GM19239 (cell line): ENCODE measurements at places on chromosomes 6 and 20.
A peak's percentile ranks its signal among the peaks of the same experiment; 100 is the strongest.

DNA sequence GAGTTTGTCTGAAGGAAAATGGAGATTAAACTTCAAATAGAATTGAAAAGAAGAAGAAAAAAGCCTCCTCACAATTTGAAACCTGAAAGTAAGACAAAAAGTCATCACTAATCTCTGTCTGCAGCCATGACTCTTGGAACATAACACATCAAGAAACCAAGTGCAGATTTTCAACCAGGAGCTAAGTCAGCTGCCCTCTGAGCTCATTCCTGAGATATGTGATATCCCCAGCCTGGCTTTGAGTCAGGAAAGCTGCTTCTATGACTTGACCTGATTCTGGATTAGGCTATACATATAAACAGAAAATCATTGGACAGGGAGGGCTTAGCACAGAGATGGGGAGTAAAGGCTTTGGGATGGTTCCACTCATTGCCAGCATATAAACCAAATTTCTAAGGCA lies 891.4 kb downstream of the TFAP2A start:
- no peak for DNase-seq

DNA sequence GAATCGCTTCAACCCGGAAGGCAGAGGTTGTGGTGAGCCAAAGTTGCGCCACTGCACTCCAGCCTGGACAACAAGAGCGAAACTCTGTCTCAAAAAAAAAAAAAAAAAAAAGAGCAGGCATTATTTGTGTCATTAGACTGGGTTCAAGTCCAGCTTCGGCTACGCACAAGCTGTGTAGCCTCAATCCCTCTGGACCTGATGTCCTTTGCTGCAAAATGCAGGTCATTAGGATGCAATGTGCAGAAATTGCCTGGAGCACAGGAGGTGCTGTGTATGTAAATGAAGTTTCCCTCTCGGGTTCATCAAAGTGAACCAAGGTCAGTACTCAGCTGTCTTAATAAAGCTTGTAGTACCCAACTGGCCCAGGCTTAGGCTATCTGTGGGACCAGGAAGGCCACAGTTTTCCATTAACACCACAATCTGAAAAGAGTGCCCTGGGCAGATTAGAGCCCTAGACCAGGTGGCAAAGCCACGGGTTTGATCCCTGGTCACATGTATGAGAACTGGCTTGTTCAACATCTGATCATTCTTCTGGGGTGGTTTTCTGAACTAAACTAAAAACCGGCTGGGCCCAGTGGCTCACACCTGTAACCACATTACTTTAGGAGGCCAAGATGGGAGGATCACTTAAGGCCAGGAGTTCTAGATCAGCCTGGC lies 155.3 kb downstream of the ZMYND8 start:
- DNase-seq: no peak

GRCh38 chr6:34260576-34261267 lies 11.9 kb upstream of the SMIM29 start:
- DNase-seq: no peak

GRCh38 chr6:151399679-151400078 lies 8.3 kb upstream of the ZBTB2 start:
- no peak for DNase-seq

GRCh38 chr20:31922181-31922580 lies 29.7 kb downstream of the PDRG1 start:
- no peak for DNase-seq

DNA sequence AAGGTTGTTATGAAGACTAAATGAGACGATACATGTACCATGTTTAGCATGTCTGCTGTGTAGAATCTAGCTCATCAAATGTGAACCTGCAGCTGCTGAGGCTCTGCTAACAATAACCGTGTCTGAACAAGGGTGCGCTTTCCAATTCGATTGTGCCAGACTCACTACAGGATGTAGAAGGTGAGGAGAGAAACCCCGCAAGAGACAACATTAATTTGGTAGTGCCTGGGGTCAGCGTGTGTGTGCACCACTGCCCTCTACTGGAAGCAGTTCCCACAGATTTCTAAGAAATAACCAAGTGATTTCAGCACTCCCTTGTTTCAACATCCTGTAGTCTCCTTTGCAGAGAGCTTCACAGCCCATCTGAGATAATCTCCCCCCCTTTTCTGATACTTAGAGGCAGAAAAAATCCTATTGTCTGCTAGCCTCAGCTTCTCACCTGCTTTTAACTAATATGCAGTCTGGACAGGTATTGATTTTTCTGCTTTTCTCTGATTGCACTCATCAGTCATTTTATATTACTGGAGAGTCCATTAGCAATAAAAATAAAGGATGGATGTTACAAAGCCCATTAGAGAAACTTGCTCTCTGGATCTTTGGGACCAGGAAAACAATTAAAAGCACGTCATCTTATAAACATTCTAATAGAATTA lies 96.7 kb upstream of the BACH2 start:
- DNase-seq: peak; percentile 15

GRCh38 chr6:105259913-105260889 lies 80.4 kb upstream of the POPDC3 start:
- no peak for DNase-seq

DNA sequence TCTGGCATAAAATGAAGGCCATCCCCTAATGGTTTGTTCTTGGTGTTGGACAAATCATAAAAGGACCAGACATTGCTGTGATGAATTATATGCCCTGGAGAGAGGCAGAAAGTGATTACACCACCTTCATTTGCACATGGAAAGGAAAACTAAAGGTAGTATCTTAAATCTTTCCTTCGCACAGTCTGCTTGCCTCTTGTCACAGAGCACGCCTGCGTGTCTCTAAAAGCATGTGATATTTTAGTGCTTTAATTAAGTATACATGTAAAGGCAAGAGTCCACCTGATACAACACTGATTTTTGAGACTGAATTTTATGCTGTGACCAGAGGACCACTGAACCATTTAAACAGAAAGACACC lies 28.8 kb upstream of the PLAGL1 start:
- no peak for DNase-seq

GRCh38 chr6:90955246-90955645 lies 368.4 kb upstream of the MAP3K7 start:
- DNase-seq: no peak

- DNase-seq: no peak
These were observed 230.1 kb downstream of the ERMARD start for GRCh38 chr6:169981568-169981967.

DNA sequence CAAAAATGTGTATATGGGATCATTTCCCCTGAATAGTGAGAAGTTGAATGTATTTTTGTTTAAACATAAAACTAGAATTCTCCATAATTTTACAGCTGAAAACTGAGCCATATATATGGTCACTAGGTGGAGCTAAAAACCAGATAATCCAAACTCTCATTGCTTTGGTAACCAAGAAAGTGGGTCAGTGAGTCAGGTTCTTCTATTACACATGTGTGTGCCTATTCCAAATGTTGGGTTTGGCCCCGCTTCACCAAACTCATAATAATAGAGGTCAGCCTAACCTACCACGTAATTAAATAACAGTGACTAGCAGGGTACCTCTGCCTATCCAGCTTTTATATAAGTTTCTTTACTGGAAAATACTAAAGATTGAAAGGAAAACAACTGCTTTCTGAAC lies 19.3 kb upstream of the RNGTT start:
- DNase-seq: peak; percentile 32

- no peak for DNase-seq
These were observed 131.0 kb upstream of the OLIG3 start for GRCh38 chr6:137625100-137625661.

GRCh38 chr20:47330933-47331708 lies 25.4 kb downstream of the ZMYND8 start:
- DNase-seq: no peak

DNA sequence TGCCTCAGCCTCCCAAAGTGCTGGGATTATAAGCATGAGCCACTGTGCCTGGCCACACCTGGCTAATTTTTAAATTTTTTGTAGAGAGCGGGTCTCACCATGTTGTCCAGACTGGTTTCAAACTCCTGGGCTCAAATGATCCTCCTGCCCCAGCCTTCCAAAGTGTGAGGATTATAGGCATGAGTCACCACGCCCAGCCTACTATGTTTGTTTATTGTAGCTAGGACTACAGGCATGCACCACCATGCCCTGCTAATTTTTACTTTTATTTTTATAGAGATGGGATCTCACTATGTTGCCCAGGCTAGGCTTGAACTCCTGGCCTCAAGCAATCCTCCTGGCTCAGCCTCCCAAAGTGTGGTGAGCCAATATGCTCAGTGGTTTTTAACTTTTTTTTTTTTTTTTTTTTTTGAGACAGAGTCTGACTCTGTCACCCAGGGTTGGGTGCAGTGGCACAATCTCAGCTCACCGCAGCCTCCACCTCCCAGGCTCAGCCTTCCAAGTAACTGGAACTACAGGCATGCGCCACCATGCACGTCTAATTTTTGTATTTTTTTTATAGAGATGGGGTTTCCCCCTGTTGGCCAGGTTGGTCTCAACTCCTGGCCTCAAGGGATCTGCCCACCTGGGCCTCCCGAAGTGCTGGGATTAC lies 12.0 kb upstream of the DDX43 start:
- no peak for DNase-seq

DNA sequence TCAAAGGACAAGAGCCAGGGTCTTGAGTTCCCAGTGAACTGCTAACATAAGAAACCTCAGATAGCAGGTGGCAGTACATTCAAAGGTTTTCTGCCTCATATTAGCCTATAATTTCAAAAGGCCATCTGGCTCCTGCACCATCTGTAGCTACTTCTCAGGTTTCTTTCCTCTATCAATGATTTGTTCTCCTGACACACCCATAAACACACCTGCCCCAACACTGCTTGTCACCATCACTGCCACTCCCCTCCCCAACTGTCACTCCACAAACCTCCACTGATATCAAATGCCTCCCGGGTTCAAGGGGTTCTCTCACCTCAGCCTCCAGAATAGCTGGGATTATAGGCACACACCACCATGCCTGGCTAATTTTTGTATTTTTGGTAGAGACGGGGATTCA lies 152.7 kb upstream of the SLC22A16 start:
- DNase-seq: no peak

GRCh38 chr6:170203212-170203611 lies 87.7 kb downstream of the DLL1 start:
- no peak for DNase-seq

DNA sequence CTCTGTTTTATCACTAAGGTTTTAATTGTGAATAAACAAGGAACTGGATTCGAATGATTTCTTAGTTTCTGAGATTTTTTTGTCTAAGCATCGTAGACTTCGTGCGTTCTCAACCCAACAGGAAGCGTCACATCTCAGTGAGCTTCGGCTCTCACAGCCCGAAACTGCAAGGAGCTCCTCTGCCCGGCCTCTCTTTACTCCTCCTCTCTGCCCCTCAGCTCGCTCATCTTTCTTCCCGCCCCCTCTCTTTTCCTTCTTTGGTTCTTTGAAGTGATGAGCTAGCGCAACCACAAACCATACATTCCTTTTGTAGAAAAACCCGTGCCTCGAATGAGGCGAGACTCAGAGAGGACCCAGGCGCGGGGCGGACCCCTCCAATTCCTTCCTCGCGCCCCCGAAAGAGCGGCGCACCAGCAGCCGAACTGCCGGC lies 480 bp upstream of the NT5E start:
- DNase-seq: peak; percentile 48

DNA sequence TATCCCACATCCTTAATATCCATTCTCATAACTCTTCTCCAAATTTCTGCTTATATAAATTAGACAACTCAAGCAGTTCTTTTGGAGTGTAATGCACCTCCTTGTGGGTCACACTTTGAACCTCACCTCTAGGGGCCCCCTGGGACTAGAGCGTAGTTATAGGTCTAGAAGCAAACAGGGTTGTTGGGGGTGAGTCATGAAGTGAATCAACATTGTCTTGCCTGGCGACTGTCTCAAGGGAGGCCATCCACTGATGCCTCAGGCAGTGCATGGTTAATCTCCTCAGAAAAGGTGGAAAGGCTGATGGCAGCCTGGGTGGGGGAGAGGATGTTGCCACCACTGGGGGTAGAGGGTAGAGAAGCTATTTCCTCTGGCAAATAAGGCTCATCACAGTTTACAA lies 129.1 kb downstream of the TNFRSF21 start:
- DNase-seq: no peak

DNA sequence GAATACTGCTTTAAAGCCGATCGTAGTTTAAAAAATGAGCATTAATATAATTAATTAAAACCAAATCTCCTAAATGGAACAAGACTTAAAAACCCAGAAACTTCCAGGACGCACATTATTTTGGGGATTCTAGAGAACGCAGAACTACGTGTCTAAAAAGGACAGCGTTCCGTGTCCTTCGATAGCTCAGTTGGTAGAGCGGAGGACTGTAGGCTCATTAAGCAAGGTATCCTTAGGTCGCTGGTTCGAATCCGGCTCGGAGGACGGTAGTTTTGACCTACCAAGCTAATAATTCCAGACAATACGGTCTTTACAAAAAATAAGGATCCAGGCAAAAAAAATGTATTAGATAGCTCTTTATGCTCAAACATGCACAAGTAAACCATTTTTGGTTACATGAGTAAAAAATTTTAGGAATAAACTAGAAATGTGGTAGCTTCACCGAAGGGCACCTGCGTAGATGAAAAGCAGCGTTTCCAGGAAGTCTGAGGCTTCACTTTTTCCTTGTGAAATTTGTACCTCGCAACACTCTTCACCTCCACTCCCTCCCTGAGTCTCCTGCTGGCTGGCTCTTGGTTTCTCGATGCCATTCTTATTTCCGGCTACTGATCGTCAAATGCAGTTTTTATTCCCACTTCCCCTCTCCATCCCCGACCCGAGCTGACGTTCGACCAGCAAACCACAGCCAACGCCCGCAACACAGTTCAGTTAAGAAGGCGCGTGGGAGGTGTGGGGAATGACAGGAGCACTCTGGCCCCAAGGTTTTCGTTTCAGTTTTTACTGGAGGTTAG lies 19.6 kb upstream of the ABT1 start:
- DNase-seq: no peak

- no peak for DNase-seq
These were observed 132.1 kb upstream of the ZNF184 start for GRCh38 chr6:27604986-27605385.

DNA sequence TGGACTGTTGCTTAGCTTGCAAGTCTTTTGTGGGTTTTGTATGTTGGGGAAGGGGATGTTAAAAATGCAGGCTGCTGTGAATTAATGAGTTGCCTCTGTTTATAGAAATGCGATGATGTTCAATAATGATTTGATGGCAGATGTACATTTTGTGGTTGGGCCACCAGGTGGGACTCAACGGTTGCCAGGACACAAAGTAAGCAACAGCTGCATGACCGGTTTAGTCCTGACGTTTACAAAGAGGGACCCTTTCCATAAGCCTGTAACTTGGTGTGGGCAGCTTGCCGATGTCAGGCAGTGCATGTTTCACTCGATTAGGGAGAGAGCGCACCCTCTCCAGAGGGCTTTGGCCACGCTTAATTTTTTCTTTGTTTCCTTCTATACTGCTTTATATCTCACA lies 1.3 kb downstream of the BTBD3 start:
- no peak for DNase-seq

DNA sequence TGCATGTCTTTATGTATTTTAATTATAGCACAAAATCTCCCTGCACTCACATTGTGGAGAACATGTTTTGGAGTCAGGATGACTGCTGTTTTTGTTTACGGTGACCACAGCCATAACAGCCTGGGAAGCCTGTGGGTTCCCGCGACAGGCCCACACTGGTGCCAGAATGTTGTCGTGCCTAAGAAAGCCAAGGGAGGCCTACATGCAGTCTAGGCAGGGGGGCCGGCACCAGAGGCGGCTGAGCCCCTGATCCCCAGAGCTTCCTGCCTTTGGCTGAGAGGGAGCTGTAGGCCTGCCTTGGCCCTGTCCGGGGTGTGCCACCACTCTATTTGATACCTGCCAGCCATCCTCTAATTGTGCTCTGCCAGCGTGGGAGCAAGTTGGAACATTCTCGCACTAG lies 46.7 kb downstream of the TBC1D7 start:
- no peak for DNase-seq

- DNase-seq: no peak
These were observed 1.4 kb upstream of the DDX43 start for GRCh38 chr6:73393278-73393677.
